ENCODE measurements at places on chromosomes 12 and 14.

GRCh38 chr14:38255673-38256532, at the start of gene CLEC14A:
Gene CLEC14A, minus strand, starts transcription at chr14:38256093. Its CDS starts 71 bp downstream, at chr14:38256022.
- DNase-seq, result no peak

- no peak for DNase-seq
Measured at GRCh38 chr14:59455411-59455810, 9.8 kb downstream of the GPR135 start.

GRCh38 chr14:56482310-56482911, 97.2 kb upstream of the TMEM260 start:
- DNase-seq, result no peak

- no peak for DNase-seq
Measured at GRCh38 chr12:41924111-41924510, 220.6 kb downstream of the GXYLT1 start.

DNA sequence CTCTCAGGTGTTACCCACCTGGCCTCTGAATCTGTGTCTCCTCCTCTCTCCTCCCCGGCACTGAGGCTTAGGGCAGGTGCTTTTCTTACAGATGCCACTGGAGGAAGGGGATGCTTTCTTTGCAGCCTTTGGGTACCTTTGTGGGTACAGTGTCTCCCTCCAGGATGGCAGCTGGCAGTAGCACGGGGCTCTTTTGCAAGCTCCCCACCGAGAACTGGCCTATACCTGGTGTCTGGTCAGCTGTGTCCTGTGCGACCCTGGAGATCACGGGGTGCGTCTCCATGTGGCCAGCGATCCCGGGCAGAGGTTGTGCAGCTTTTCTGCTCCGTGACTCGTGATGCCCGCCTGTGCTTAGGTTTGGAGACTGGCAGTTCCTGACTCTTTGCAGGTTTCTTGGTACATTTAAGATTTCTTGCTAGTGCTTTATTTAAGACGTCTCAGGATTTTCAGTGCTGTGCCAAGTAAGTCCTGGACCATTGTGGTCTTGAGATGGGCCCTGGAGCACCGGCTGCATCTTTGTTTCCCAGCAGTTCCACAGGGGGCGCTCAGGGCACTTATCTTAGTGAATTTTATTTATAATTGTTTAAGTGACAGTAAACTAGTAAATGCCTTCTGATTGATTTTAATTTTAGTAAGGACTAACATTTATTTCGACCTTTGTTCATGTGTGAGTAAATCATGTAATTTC, 68.9 kb downstream of the DDX51 start:
- DNase-seq, result no peak

- DNase-seq, result no peak
Measured at GRCh38 chr14:102280376-102280962, 24.5 kb downstream of the MOK start.
